ENCODE measurements at places on chromosomes 4 and X. TPM values are rescaled to one million over a fixed set of nuclear protein-coding genes. Genes with fewer than 3 reads are reported as not detected.

DNA sequence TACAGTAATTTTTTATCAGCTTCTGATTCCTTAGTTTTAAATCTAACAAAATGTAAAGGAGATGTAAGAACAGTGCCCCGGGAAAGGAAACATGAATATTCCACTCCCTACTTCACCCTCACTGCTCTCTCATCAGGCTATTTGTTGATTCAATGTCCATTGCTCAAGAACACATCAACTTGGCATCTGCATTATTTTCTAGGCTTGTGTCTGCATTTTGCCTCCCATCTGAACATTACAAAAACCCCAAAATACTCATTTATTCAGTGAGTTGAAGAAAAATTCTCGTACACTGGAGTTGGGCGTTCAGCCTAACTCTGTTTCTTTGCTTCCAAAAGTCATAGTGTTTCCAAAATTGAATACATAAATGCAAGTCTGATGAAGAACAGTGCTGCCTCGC is 25.6 kb downstream of the ARHGAP6 start:
- no peak for DNase-seq

DNA sequence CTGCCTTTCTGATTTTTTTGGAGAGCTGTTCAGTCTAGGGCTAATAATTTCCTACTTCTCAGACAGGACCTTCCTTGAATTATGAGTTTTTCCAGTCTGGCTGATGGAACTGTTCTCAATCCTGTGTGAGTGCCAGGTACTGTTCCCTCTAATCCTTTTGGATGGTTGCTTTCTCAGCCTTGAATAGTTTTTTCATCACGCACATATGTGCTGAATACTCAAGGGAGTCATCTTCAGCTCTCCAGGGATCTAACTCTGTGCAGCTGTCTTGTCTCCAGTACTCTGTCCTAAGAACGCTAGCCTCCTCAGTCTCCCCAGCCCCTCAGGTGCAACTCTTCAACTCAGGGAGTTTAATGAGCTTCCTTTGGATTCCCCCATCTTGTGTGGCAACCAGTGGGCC is 93.2 kb downstream of the GASK1B start:
- DNase-seq = no peak

- DNase-seq = no peak
These were observed 272.7 kb upstream of the PCDH18 start for GRCh38 chr4:137804906-137805495.

GRCh38 chrX:10414862-10415261 is 205.5 kb downstream of the MID1 start:
- DNase-seq = no peak

DNA sequence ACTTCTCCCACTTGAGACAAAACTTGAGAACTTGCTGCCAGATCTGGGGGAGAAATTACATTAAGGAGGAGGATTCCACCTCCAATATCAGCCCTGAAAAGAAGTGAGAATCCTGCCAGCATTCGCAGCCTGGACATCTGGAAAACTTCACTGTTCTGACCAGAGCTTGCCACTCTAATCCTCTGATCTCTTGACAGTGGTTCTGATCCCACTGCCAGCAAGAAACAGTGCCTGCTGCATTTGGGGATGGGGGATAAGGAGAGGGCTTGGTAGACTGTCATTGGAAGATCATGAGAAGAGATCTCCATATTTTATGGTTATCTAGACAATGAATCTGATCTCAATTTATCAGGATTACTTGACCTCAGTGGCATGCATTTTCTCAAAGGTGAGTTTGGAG is 49.8 kb upstream of the TMEM33 start:
- DNase-seq = no peak

DNA sequence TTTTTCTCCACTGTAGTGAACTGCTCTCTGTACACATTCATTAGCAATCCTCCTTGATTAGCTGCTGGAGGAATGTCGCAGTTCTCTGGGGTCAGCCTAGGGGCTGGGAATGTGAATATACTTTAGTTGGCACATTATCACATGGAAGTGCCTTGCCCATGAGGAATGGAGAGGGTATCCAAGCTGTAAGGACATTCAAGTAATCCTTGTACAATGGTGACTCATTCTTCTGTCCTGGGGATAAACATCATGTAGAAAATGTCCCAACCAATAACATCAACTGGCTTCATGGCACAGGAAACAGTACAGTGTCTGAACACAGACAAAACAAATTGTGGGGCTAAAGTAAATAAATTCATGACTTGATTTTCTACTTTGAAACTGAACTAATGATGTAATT is 147.1 kb downstream of the GLRA2 start:
- no peak for DNase-seq

DNA sequence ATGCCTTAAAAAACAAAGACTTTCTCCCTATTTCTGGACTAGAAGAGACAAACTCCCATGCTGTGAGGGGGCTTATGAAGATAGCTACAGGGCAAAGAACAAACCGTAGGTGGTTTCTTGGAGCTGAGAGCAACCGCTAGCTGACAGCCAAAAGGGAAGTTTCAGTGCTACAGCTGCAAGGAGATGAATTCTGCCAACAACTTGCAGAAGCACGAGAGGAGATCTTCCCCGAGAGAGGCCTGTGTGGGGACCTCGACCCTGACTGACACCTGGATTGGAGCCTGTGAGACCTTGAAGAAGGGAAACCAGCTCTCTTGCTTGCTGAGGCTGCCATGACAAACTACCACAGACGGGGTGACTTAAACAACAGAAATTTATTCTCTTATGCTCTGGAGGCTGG is 183.8 kb upstream of the VCX3A start:
- DNase-seq = no peak

- DNase-seq = no peak
These were observed 112.7 kb downstream of the SH3RF1 start for GRCh38 chr4:169158046-169158445.

GRCh38 chr4:153234885-153235284 is 30.6 kb downstream of the TRIM2 start:
- no peak for DNase-seq

GRCh38 chrX:49761481-49761880 is 65.7 kb upstream of the PAGE1 start:
- DNase-seq = peak; percentile 6

DNA sequence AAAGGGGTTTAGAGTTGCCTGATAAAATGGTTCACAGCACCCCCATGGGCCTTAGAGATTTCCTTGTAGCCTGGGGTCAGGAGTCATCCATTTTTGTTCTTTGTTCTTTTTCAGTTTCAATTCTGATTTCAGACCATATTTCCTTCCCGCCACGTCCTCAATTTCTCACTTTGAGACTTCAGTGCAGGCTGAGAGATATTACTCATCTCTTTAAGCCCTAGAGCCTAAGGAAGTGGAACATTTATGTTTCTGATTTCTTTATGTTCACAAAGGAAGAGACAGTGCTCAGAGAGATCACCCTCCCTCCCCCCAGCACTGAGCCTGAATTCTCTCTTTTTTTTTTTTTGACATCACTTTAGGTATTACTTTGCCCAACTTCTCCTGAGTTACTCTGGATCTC is 56.3 kb downstream of the MSN start:
- DNase-seq = no peak

DNA sequence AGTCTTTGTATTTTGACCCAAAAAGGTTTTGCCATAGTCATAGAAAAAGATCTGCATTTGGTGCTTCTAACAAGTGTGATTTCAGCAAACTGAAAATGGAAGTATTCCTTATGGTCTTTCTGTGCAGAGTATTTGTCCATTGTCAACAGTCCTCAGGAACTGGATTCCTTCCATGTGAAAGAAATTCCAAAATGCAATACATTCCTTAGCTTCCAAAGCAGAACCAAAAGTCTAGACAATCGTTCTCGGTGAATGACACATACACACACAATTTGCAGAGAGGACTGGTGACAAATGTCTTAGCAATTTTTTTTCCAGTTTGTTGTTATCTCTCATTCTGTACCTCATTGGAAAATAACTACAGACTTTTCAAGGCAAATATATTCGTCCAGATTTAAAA is 562.2 kb upstream of the SLIT2 start:
- DNase-seq = no peak

DNA sequence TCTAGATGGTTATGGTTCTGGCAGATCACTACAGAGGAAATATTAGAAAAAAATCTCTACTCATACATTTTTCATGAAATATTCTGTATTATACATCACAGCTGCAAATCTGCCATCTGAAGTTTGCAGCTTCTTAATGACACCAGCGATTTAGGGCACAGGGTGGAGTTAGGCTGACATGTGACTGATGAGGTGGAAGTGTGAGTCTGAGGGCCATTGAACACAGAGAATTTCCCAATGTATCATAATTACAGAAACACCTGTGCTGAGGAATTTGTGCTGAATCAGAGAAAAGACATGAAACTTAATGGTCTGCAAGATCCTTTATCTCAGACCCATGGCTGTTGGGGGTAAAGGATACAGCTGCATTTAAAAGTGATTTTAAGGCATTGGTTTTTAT is 2025.6 kb upstream of the AGA start:
- no peak for DNase-seq

- no peak for DNase-seq
These were observed 2025.2 kb downstream of the PCDH7 start for GRCh38 chr4:32745351-32745750.

GRCh38 chr4:184395971-184396391 is 78.4 kb downstream of the IRF2 start:
- DNase-seq = no peak

GRCh38 chr4:152306541-152306940 is 229.4 kb downstream of the FBXW7 start:
- no peak for DNase-seq

- no peak for DNase-seq
These were observed 106.6 kb downstream of the NSUN7 start for GRCh38 chr4:40856277-40856839.

DNA sequence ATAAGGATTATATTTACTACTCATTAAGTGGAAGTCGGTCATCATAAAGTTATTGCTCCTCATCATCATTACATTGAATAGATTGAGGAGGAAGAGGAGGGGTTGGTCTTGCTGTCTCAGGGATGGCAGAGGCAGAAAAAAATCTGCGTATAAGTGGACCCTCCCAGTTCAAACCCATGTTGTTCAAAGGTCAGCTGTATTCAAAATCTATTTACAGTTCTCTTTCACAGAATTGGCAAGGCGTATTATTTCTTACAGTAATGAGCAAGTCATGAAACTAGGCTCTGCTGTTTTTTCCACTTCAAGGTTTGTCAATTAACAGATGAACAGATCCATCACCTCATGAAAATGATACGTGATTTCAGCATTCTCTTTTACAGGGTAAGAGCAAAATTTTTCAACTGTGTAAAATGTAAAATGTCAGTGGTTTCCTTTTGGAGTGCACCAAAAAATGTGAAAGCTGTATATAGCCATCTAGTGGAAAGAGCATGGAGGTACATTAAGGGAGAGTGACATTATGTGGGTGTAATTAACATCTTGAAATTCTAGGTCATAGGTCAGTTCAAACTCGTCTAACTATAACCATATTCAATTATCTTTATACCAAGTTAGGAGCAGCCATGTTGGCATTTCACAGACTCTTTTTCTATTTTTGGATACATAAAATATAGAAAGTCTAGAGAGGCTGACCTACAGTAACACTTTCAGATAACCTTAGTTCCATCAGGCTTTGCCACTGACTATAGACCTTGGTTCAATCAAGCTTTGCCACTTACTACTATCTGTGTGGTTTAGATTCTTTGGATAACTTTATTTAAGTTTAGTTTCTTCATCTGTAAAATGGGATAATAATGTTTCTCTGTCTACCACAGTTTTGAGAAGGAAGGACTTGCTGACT is 30.1 kb downstream of the NEIL3 start:
- peak; percentile 29 for DNase-seq

The SH3TC1 gene
- 34.9 TPM for total RNA-seq

The NUDT10 gene
- total RNA-seq = not detected

The DUSP9 gene
- total RNA-seq = not detected

The CENPI gene
- 0.65 TPM for total RNA-seq

The ADAMTS3 gene
- total RNA-seq = not detected

The IQSEC2 gene
- total RNA-seq = 2.9 TPM

The UGT2B10 gene
- total RNA-seq = not detected

The TRIM2 gene
- 2.3 TPM for total RNA-seq

The DUX4 gene
- total RNA-seq = not detected

The IGBP1 gene
- 70.1 TPM for total RNA-seq

The SH3RF1 gene
- 0.48 TPM for total RNA-seq

The KDR gene
- total RNA-seq = not detected

Measured in naive thymus-derived CD4-positive, alpha-beta T cell (primary cell).